ENCODE measurements at places on chromosomes 12 and 14.

GRCh38 chr14:88369496-88369895 lies 16.0 kb upstream of the SPATA7 start:
- no peak for DNase-seq

DNA sequence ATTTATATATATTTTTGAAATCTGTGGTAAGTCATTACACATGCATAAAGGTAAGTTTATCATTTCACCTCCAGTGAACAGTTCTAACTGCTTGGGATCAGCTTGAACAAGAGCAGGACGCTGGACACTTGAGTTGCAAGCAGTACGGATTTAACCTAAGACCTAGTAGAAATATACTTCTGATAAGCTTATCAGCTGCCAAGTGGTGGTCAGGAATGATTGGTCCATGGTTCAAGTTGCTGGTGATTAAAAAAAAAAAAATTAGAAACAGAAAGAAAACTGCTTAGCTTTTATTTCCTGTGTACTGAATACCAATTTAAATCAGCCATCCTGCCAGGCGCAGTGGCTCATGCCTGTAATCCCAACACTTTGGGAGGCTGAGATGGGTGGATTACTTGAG lies 88.6 kb downstream of the AEBP2 start:
- no peak for DNase-seq

GRCh38 chr14:80764496-80764895 lies 177.0 kb downstream of the CEP128 start:
- DNase-seq = no peak

DNA sequence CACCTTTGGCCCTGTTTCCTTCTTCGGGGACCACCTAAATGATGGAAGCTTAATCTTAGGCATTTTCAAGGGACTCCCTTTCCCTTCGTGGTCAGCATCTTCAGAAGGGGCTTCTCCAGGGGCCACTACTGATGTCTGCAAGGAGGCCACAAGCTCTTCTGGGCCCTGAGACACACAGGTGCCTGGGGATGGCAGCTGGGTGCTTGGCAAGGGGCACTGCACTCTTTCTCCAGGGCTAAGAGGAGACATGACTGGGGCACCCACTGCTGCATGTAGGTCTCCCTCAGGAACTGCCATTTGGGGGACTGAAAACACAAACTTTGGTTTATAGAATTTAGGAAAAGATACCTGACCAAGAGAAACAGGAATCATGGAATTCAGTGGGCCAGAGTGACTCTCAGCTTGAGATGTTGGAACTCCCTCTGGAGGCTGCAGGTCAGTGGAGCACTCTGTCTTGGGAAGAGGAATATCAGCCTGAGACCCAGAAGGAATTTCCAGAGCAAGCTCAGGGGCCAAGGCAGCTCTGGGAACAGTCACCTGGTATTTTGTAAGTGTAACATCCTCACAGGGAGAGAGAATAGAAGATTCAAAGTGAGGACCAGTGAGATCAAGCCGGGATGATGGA lies 16.0 kb downstream of the PLD4 start:
- peak; percentile 38 for DNase-seq

DNA sequence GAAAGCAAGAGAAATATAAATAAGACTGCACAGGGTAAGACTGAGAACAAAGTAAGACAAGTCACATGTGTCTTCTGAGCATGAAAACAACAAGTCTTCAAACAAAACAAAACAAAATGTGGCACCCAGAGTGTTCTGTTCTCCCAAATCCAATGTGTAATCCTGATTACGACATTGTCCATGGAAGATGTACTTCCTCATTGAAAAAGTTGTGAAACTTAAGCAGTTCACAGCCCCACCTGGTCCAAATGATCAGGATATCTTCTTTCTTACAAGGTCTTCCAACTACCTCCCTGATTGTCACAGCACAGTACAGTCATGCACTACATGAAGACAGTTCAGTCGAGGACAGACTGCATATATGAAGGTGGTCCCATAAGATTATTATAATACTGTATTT lies 23.3 kb upstream of the NEK9 start:
- no peak for DNase-seq

GRCh38 chr12:779745-780734 lies 27.7 kb downstream of the WNK1 start:
- DNase-seq = peak; percentile 25

DNA sequence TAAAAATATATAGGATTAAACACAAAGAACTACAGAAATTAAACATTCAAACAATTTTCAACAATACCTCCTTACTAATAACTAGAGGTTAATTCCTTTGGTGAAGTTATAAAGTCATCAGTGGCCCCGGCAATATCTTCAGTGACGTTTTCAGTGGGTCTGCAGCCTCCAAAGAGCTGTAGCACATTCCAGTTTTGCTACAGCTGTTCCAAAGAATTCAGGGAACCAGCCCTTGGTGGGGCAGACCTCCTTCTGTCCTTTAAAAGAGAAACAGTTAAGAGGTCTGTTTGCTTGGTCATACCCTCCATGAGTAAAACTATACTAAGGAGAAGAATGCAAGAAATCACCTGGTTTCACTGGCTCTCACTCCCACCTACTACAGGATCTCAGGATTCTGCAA lies 99.2 kb upstream of the ZDHHC17 start:
- no peak for DNase-seq

GRCh38 chr12:131917139-131917710 lies 11.9 kb upstream of the PUS1 start:
- DNase-seq = no peak

DNA sequence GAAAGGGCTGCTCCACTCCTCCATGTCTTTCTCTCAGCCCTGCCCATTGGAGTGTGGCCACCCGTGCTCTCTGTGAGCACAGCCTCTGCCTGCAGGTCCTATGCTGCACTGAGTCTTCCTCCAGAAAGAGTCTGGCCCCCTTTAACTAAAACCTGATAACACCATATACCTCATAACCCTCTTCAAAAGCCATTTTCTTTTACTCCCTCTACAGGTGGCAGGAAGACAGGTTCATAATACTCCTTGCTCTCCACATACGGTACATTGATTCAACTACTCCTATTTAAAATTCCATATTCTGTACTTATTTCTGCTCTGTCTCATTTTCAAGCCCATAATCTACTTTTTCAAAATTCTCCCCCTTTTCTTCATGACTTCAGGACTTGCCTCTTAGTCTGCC lies 144.0 kb downstream of the HELB start:
- DNase-seq = no peak

- no peak for DNase-seq
These were observed 303.6 kb downstream of the CEP128 start for GRCh38 chr14:80637756-80638619.

DNA sequence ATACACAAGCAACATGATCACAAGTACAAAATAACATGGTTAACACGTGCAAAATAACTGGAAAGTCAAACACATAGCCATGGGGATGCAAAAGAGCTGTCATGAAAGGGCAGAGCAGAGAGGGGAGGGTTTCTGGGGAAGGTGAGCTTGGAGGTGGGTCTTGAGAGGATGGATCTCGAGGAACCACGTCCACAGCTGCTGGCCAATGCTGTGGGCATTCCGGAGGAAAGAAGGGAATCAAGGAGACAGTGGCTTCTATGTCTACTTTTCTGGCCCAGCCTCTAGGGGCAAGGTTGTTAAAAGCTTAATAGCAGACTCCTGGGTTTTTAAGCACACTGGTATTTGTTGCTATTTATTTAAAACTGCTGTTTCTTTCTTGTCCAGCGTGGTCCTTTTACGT lies 8.4 kb upstream of the MYH7 start:
- DNase-seq = no peak

DNA sequence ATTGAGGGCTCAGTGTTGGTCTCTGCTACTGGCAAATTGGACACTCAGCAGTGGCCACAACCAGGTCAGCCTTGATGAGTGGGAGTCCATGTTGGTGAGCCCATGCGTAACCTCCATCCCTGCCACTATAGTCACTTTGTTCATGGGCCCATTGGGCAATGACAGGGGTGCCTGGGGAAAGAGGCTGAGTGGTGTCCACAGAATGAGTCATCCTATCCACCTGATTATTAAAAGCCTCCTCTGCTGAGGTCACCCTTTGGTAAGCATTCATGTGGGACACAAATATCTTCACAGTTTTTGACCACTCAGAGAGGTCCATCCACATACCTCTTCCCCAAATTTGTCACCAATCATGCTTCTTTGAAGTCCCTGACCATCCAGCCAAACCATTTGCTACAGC lies 50.0 kb downstream of the FIGNL2 start:
- DNase-seq = no peak

DNA sequence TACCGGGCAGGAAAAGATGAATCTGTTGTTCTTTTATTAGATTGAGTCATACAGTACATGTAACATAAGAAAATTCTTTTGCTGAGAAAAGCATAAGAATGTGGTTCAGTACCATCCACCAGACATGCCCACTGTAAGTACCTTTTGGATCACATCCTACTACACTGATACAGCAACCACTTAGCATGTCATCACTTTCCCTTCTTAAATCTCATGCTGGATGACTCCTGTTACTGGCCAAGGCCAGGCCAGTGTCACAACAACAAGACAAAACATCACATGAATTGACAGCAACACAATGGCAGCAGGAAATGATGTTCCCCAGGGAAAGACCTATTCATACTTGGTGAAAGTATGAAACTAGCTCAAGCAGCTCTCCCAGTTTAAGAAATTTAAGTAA lies 46.4 kb downstream of the STXBP6 start:
- DNase-seq = no peak

DNA sequence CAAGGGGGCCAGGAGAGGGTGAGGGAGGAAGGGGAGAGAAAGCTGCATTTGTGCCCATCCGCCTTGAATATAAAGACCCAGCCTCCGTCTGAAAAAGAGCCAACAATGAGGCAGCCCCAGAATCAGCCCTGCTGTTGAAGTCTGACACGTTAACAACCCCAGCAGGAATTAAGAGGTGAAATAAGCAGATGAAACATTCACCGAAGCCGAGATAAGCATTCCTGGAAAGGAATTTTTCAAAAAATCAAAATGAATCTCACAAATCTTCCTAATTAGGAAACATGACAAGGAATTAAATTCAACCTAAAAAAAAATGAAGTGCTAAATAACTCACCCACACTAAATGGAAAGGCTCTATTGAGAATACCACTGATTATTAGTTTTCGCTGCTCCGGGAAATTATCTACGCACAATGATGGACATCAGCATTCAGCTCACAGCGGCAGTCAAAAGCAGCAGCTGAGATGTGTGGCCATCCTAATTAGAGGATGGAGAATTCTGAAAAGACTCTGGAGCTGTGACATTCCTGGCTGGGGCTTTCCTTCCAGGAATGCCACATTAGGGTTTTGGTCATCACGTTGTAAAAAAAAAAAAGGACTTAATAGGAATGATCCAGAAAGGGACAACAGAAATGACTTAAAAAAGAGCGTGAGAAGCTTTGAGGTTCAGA lies 8.2 kb upstream of the PARP11 start:
- DNase-seq = no peak

DNA sequence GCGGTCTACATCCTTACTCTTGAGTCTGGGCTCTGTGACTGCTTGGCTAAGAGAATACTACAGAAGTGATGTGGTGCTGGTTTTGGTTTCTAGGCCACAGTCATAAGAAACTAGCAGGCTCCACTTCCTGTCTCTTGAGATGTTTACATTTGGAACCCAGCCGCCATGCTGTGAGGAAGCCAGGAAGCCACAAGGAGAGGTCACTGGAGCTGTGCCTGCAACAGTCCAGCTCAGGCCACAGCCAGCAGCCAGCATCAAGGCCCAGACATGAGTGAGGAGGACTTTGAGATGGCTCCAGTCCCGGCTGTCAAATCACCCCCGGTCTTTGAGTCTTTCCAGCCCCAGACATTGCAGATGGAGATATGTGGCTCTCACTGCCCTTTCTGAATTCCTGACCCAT lies 12.9 kb upstream of the FAM181A start:
- DNase-seq = no peak

GRCh38 chr14:37253905-37254304 lies 56.2 kb downstream of the MIPOL1 start:
- DNase-seq = no peak

GRCh38 chr14:92994131-92994676 lies 71.3 kb downstream of the CHGA start:
- no peak for DNase-seq

GRCh38 chr14:23193432-23193831 lies 10.0 kb upstream of the SLC7A8 start:
- no peak for DNase-seq

DNA sequence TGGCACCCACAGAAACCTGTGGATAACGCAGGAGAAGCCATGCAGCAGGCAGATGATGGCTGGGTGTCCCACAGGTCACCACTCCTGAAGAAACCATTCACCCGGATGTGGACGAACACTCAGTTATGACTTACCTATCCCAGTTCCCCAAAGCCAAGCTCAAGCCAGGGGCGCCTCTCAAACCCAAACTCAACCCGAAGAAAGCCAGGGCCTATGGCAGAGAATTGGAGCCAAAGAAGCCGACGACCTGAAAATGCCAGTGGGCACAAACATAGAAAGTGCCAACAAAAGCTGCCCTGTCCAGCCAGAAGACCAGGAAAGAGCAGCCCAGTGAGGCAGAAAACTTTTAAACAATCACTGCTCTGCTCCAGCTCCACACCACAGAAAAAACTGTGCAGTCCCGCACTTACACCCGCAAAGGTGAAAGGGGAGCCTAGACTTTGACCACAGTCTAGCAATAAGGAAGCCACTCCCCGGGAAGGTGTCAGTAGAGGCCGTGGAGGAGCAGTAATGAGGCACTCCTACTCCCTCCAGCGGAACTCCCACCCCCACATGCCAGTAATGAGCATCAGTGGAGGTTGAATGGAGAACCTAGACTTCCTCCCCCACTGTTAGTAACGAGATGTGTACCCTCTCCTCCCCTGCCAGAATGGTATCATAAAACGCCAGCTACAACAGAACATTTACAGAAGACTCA lies 6.0 kb upstream of the ACVRL1 start:
- no peak for DNase-seq

GRCh38 chr12:89497005-89497404 lies 27.6 kb downstream of the GALNT4 start:
- no peak for DNase-seq

DNA sequence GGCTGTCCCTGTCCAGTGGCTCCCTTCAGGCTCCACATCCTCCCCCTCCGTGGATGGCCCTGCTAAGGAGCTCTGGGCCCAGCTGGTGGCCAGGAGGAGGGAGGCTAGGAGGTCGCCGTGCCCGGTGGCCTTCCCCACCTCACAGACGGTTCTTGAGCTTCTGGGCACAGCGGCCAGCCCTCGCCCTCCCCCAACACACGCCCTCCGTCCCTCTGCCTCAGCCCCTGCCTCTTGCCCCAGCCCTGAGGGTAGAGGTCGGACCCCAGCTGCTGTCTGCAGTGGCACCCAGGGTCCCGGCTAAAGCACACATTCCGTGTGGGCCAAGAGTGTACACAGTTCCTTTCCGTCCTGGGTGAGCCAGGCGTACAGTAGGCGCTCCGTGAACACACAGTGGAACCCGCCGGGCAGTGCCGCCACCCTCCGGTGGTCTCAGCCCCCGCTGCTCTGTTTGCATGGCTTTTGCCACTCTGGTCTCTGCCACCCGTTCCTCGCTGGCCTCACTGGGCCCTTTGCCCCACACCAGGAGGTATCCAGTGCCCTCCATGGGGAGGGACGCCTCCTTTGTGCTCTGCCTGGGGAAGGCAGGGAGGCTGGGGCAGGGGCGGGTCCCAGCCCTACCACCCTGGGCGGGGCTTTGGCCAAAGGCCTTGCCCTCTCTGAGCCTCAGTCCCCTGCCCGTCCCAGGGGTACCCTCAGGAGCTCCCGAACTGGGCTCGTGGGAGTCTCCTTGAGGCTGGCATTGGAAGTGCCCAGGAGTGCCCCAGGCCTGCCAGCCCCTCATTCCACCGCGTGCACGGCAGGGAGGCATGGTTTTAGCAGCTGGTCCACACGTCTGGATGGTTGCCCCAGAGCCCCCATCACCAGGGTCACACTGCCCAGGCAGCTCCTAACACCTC lies 13.0 kb downstream of the TRMT61A start:
- no peak for DNase-seq

GRCh38 chr14:87094913-87095312 lies 898.1 kb downstream of the GALC start:
- DNase-seq = no peak
